ENCODE measurements at places on chromosomes 7 and 10. TPM values are rescaled to one million over a fixed set of nuclear protein-coding genes. Genes with fewer than 3 reads are reported as not detected.

DNA sequence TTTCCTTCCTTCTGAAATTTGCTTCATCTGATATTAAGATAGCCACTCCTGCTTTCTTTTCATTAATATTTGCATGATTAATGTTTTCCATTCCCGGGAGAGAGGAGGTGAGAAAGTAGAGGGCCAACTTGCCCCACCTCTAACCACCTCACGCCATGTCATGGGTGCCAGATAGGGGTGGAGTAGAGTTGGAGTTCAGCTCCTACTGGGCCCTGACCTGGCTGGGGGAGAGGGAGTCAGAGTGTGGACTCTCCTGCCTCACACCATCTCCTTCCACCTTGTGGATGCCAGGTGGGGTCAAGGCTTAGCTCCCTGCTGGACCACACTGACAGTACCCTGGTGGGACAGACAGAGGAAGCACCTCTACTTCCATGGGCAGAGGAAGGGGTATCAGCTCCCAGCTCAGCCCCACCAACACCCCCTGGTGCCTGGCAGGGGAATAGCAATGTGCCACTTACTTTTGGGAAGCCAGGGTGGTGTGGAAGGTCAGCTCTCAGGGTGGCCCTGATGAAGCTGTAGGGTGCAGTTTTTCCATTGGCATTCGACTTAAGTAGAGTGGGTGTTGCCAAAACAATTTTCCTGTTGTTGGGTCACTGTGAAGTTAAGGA lies 28.0 kb downstream of the CHST12 start:
- DNase-seq: no peak

Gene GRID2IP
- total RNA-seq: 0.51 TPM

- no peak for DNase-seq
These were observed 12.1 kb upstream of the LAMB1 start for GRCh38 chr7:108014747-108015682.

DNA sequence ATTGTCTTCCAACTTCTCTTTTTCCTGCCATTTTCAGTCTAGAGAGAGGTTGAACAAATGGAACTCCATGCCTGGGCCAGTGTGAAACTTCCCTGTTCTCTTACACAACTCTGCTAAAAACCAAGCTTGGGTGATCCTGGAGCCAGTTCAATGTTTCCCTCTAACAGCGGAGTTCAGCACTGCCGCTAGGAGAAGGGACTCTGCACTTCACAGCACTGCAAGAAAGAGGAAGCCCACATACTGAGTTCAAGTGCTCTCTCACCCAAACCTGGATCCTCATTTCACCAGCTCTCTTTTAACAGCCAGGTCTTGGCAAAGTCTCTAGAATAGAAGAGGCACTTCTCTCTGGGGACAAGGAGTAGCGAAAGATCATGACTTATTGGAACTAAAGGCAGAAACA lies 18.8 kb downstream of the FOXI2 start:
- no peak for DNase-seq

Gene FAM13C
- total RNA-seq: not detected

DNA sequence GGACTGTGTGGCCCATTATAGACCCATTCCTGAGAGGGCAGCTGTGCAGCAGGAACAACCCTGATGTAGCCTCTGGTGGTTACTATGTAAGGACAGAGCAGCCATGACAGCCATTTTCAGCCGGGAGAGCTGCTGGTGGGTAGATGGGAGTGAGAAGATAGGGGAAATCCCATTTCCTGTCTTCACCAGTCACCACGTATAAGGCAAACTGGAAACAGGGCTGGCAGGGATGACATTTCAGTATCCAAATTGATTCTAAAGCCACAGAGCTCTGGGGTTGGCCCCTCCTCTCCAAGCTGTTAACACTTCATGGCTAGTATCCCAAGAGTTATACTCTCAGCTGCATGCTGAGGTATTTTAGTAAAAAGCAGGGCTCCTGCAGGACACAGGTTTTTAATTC lies 15.2 kb upstream of the FZD1 start:
- no peak for DNase-seq

DNA sequence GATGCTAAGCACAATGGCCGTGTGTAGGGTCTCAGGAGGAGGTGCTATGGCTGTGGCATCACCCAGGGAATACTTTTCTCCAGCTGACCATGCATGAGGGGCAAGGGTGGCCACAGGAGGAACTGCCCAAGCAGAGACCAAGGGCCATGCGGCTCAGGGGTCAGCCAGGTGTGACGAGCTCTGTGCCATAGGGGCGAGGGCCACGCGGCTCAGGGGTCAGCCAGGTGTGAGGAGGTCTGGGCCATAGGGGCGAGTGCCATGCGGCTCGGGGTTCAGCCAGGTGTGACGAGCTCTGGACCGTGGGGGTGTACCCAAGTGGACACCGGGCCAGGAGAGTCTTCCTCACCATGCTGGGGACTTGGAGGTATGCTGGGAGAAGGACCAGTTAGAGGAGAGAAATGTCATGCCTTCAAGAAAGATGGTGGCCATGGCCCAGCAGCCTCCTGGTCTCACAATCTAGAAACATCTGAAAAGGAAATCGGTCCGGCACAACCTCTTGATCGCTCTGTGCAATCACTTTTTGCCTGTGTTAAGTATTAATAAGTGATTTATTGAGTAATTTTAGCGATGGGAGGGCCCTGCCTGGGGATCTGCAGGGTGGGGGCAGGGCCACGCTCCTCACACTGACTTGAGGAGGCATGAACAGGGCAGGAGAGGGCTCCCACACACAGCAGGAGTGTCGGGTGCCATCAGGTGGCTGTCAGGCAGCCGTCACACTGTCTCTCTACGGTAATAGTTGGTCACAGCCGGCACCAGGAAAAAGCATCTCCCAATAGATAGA lies 265.0 kb downstream of the ADARB2 start:
- DNase-seq: no peak

DNA sequence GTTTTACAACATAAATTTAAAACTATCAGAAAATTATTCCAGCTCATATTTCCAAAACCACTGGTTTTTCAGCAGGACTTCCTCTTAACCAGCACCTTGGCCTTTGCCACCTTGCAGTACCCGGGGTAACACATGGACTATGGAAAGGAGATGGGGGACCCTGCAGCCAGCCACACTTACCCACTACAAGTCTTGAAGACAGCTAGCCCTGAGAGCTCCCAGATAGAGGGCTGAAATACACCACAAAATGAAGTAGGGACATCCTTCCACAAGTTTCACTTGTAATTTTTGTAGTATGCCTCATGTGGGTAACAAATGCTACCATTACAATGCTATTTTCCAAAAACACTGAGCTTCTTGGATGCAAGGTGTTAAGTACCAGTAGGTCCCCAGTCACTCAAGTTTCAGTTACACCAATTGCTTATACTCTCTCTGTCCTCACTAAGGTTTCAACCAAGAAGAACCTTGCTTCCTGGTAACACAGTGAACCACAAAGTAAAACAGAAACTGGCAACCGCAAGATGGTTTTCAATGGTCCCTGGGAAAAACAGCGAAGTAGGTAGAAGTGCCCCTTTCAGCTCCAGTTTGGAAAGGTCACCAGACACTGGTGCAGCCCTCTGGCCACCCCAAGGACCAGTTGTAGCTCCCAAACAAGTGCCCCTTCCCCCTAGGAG lies 110.9 kb downstream of the SGMS1 start:
- DNase-seq: peak; percentile 6

- DNase-seq: no peak
These were observed 41.4 kb upstream of the BET1 start for GRCh38 chr7:94045581-94045980.

GRCh38 chr10:130914367-130914766 lies 397.2 kb downstream of the TCERG1L start:
- DNase-seq: no peak

Gene OR2A1
- not detected for total RNA-seq

DNA sequence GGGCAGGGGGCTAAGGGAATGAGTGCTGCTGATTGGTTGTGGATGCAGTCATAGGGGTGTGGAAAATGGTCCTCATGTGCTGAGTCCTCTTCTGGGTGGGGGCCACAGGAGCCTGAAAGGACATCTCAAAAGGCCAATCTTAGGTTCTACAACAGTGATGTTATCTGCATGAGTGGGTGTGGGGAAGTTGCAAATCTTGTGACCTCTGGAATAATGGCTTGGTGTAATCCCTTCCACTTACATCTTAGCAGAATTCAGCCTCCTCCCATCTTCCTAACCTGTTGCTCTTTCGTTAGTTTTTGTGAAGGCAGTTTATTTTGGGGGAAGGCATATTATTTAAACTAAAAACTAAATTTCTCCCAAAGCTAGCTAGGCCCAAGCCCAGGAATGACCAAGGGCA lies 42.0 kb upstream of the OIT3 start:
- DNase-seq: no peak

DNA sequence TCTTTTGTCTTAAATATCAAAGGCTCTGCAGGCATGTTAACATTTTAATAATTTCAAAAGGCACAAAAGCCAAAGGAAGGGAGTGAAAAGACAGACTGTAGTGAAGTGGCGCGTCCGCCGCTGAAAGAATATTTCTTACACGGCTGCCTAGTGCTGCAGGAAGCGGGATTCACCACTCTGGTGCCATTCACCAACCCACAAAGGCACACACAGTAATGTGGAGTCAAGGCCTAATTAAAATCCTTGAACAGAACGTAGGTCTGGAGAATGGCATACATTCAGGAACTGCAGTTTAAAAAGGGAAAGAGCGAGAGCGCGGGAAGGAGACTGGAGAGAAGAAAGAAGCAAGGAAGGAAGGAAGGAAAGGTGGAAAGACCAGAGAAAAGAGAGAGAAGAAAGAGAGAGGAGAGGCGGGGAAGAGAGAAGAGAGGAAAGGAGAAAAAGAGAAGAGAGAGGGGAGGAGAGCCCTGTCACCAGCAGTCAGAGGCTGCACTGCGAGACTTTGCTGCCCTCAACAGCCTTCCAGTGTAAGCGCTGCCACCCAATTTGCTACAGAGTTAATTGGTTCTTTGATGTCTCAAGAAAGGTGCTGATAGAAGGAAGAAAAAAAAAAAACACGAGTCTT lies 554.0 kb downstream of the MDFIC start:
- no peak for DNase-seq

Gene ANKRD61
- not detected for total RNA-seq

Gene CALML5
- not detected for total RNA-seq

DNA sequence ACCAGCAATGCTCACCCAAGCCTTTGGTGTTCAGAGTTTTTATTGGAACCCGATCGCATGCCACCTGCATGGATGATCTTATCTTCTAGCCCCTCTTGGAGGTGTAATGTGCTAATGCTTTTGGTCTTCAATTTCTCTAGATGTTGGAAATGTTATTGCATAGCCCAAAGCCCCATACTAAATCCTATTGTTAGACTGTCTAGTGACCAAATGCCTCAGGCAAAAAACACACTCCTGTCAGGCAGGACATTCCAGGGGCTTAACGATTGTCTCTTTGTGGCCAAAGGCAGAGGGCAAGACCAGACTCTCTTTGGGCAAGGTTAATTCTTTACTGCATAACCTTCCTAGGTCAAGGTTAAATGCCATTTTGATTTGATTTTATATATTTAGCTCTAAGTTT lies 187.9 kb downstream of the BMPER start:
- no peak for DNase-seq

DNA sequence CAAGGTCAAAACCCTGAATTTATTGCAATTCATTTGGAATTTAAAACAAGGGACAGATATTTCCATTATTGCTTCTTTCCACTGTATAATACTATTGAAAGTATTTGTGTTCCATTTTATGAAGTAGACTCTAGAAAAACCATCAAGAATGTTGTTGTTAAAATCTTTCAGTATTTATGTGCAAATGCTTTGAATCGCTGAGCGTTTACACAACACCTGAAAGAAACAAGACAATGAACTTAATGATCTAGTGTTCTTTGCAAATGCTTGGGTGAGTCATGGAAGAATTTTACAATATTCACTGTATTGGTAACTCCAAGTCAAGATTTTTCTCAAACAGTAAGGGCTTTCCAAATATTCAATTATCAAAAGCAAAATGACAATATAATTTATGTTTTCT lies 97.1 kb downstream of the VIPR2 start:
- no peak for DNase-seq

Gene HOXA1
- total RNA-seq: 0.31 TPM

DNA sequence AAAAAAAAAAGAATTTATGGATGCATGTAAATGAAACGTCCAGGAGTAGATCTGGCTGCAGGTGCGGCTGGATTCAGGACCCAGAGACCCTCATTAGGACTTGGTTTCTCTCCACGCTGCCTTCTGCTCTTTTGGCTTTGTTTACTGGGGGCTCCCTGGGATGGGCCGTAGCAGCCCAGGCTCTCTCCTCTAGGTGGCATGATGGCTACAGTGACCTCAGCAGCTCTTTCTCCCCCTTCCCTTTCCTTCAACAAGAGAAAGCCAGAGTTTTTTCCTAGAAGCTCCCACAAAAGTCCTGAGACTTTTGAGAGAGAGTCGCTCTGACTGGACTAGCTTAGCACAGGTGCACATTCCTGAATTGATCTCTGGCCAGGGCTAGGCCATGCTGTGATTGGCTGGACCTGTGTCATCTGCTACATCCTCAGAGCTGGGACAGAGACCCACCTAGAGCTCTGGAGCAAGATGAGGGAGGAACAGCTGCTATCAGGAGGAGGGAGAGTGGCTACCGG lies 67.8 kb upstream of the PDCD4 start:
- peak; percentile 11 for DNase-seq

DNA sequence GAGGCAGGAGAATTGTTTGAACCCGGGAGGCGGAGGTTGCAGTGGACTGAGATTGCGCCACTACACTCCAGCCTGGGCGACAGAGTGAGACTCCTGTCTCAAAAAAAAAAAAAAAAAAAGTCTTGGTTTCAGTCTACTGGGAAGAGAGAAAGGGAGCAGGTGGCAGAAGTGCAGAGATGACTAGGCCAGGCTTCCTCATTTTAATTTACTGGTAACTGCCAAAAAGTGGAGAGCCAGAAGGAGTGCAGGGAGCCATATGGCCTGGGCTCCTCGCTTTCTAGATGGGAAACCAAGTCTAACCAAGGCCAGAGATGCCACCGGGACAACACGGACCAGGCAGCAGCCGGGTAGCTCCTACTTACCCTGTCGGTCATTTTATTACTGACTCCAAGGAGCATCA lies 12.2 kb downstream of the SEPHS1 start:
- no peak for DNase-seq

Gene AKR1E2
- total RNA-seq: 2.6 TPM

Gene PTF1A
- not detected for total RNA-seq

DNA sequence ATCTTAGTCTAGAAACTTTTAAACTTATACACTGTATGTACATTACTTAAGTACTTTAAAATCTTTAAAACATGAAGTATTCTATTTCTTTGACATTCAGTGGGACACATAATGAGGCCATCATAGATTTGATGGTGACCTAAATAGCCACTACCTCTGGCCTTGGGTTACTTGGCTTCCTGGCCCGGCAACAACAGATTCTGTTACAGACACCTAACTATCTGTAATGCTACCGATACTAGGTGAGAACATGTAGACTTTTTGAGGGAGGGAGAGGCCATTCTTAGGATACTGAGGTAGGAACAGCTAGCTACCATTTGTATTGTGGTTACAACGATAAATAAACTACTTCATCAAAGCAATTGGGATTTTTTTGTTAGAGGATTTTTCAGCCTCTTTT lies 154.7 kb upstream of the KAT6B start:
- no peak for DNase-seq

DNA sequence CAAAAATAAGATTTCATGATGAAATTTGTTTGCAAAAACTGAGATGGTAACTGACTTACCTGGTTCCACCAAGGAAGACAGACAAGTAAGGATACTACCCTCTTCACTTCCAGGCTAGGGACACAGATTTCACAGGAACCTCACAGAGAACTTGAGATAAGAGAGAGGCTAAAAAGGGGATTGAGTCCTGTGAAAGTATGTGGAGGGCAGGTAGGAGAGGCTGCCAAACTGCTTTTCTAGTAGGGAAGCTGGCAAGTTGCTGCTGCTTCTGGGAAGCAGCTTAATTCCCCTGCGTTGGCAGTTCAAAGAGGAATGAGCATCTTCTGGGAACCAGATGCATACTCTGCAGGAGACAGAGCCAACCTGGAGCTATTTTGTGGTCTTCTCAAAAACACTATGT lies 841.6 kb downstream of the CCSER2 start:
- no peak for DNase-seq

- DNase-seq: no peak
These were observed 78.7 kb downstream of the TCF7L2 start for GRCh38 chr10:113028456-113029440.

Measured in CD8-positive, alpha-beta memory T cell (primary cell).